ENCODE measurements at places on chromosomes 16 and 17.

DNA sequence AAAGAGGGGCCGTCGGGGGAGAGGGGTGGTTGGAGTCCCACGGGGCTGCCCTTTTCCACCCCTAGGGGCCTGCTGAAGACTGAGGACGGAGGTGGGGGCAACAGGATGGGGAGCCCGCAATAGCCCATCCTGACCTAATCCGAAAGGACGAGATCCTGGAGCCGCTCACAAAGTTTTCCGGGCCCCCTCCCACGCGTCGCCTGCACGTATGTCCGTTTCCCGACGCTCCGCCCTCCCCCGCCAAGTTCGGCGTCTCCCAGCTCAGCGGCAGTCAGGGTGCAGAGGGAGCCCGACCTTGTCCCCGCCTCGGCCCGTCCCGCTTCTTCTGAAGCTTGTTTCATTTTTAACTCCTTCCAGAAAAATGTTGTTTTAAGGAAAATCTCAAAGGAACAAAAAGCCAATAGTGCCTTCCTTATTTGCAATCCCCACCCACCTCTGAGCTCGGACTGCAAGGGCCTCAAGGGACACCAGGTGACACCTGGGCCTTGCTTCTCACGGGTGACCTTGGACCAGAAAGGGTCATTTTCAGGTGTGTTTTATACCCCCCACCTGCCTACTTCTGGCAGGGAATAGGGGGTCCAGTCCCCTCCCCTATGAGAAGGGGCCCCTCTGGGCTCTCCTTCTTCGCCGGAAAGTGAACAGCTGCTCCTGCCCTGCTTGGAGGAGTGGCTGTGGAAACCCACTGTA, 3.4 kb upstream of the ZNF423 start:
- DNase-seq = no peak

DNA sequence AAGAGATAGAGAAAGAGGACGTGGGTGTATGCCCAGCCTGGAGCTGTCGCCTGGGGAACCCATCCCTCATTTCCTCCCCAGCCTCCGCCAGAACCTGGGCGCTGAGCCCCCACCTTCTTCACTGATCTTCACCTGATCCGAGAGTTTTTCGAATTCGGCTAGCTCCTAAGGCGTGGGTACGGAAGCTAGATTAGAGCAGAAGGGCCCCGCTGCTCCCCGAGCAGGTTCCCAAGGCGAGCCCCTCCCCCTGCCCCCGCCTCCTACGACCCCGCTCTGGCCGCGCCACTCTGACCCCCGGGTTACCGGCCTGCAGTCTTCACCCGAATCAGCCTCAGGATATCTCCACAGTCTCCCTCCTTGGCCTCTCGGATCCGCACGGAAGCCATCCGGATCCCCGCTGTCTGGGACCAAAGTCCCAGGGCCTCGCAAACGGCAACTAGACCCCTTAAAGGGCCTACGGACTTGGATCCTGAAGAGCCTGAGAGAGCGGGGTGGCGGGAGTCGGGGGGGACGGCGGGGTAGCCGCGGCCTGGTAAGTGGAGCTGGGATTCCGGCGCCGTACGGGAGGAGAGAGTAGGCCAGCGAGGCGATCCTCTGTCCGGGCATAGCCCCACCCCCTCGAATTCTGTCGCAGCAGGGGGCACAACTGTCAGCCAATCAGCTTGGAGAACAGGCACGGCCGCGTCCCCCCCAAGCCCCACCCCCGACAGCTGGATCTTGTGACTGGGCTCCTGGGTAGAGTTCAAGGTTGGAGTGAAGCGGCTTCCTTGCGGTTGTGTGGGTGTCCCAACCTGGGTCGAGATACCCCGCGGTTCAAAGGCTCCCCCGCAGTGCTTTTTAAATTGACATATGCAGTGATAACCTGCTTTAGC, at the start of gene SAT2:
Gene SAT2 (minus strand): TSS at position 572 of the 872 bp plus-strand sequence. CDS start 186 bp downstream, at position 386.
- DNase-seq = peak; percentile 92

DNA sequence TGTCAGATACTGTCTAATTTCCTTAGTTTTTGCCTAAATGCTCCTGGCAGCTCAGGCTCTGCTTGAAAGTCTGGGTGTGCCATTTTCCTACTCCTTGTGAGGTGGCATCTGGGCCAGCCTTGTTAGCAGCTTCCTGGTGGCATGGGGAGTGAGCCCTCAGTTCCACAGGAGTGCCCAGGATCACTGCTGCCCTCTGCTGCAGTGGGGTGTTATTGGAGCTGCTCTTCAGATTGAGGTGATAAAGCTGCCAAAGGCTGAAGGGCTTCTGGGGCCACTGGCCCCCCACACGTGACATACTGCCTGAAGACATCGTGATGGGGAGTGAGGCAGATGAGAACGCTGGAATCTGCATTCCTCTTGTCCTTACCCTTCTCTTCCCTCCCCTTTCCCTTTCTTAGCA, 27.4 kb downstream of the CEP95 start:
- no peak for DNase-seq

- DNase-seq = no peak
Observed at GRCh38 chr16:86708431-86708830, 130.1 kb downstream of the FOXL1 start.

DNA sequence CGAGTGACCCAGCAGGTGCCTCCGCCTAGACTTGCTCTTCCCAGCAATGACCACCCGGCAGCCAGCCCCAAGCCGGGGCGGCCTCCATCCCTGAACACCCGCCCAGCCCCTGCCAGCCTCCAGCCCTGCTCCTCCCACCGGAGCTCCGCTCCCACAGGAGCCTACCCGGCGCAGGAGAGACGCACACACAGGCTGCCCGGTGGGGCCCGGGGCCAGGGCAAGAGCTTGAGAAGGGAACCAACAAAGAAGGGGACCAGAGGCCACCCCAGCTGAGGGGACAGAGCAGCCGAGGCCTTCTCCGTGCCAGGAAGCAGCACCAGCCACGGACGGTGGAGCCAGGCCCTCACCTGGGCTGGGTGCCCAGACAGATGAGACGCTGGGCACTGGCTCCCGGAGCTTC, 13.8 kb downstream of the PKD1 start:
- no peak for DNase-seq

DNA sequence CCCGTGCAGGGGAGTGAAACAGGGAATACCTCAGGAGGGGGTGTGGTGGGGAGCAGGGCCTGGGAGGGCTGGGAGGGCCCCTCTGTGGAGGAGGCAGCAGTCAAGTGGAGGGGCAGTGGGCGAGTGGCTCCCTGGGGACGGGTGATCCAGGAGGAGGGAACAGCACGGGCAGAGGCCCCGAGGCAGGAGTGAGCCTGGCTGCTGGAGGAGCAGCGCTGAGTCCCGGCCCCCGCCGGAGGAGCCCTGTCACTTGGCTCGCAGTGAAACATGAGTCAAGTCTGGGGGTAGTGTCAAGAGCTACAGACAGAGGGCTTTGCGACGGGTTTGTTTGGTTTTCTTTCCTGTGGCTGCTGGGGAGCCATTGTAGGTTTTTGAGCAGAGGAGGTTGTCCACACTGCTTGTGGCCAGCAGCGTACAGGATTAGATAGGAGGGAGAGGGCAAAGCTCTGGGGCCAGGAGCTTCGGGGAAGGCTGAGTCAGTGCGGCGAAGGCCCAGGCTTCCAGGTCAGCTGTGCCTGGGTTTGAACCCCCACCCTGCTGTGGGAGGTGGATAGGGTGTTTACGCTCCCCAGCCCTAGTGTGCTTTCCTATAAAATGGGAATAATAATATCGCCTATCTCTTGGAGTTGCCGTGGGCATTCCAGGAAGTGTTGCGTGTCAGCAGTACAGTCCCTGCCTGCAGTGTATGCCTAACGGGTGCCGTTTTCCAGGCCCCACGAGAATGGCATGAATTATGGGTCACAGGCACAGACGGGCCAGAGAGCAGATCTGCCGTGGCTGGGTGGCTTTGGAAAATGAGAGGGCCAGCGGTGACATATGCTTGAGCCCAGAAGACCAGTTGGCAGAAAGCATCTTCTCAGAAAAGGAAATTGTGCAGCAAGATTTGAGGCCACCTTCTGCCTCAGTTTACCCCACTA, 115.9 kb upstream of the CIBAR2 start:
- peak; percentile 68 for DNase-seq

GRCh38 chr16:73216932-73217331, 169.0 kb upstream of the ZFHX3 start:
- DNase-seq = no peak

GRCh38 chr17:60135951-60136666, 13.7 kb upstream of the CA4 start:
- DNase-seq = peak; percentile 54

GRCh38 chr16:89020068-89020924, 43.3 kb upstream of the CBFA2T3 start:
- no peak for DNase-seq

GRCh38 chr17:47684535-47685193, 9.3 kb upstream of the TBKBP1 start:
- no peak for DNase-seq

GRCh38 chr17:42669977-42670788, 6.6 kb downstream of the PLEKHH3 start:
- no peak for DNase-seq

DNA sequence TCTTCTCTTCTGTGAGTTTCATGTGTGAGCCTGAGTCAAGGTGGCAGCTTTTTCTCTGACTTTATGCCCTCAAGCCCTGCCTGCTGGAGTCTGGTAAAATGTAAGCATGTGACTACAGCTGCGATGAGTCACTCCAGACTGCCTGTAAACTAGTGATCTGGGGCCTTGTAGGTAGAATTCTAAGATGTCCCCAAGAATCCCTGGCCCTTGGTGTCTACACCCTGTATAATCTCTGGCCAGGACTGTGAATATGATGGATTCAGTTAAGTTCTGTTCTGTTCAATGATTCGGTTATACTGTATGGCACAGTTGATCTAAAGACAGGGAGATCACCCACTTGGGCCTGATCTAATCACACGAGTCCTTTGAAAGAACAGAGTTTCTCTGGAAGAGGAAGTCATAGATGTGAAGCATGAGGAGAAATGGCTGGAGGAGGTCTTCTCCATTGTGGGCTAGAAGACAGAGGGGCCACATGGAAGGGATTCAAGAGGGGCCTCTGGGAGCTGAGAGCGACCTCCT, 29.8 kb downstream of the PRSS54 start:
- DNase-seq = no peak

GRCh38 chr17:6035801-6036394, 34.3 kb upstream of the WSCD1 start:
- no peak for DNase-seq

DNA sequence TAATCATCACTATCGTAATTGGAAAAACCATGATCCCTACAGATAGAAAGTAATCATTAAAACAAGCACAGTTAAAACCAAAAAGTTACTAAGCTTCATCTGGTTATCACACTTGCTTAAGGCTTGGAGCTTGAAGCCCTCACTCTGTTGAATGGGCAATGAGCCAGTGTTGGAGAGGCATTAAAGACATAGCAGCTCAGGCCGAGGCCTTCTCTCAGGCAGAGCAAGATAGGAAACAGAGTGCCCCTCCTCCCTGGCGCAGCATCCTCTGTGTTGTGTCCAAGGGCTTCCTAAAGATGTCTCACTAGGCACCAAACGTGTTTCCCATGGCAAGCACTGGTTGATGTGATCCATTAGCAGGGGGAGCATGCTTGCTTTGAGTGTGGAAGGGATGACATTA, 34.9 kb upstream of the LGALS9 start:
- DNase-seq = no peak

DNA sequence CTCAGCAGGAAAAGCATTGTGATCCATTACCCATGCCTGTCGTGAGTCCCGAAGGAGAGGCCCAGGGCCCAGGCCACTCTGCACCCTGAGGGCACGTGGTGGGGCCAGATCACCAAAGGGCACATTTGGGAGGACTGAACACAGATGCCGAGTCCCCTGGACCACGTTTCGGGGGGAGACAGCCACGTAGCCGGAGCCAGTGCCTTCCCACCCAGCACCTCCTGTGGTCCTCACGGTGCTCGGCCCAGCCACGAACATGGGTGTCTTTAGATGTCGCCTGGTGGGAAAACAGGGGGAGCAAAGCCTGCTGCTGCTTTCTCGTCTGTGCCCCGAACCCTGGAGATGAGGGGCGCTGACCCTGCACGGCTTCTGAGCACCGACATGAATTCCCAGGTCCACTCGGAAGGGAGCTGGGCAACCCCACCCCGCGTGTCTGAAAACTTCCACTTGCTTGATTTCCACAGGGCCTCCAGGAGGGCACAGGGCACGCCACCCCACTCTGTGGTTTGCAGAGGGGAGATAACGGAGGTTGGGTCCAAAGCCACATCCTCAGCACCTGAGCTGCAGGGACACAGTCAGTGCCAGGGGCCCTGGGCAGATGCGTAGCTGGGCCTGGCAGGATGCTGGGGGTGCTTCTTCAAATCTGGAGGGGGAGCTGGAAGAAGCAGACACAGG, 14.4 kb downstream of the CBFA2T3 start:
- DNase-seq = no peak

DNA sequence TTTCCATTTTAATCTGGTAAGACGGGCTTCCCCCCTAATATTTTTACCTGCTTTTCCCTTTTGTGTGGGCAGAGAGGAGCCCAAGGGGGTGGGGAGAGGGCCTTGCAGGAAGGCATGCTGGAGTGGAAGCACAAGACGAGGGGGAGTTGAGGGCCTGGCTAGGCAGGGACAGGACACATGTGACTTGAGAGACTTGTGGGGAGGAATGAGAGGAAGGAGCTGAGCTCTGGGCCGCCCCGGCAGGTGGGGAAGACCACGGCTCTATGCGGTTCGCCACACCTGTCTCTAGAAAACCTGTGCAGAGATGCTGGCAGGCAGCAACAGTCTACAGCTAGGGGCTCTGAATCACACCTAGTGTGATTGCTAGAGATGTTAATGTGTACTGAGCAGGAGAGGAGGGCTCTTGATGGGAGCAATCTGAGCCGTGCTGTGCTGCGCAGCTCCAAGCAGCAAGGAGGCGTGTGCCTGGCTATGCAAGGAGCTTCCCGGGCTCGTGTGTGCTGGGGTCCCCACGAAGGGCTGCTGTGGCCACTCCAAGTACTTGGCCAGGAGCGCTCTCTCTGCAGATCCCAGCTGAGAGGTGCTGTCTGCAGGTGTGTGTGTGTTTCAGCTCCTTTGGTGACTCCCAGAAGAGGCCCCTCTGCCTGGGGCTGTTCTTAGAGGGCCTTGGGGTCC, 50.2 kb downstream of the PDPK1 start:
- no peak for DNase-seq

DNA sequence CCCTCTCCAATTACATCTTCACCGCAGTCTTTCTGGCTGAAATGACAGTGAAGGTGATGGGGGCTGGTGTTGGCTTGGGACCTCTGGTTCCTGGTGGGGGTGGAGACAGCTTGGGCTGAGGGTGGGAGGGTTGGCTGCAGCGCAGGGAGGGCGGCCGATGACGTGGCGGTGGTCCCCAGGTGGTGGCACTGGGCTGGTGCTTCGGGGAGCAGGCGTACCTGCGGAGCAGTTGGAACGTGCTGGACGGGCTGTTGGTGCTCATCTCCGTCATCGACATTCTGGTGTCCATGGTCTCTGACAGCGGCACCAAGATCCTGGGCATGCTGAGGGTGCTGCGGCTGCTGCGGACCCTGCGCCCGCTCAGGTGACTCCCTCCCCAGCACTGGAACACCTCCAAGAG, 31.8 kb upstream of the ABCC3 start:
- no peak for DNase-seq

- DNase-seq = no peak
Observed at GRCh38 chr17:71004413-71004812, 835.1 kb downstream of the KCNJ2 start.

DNA sequence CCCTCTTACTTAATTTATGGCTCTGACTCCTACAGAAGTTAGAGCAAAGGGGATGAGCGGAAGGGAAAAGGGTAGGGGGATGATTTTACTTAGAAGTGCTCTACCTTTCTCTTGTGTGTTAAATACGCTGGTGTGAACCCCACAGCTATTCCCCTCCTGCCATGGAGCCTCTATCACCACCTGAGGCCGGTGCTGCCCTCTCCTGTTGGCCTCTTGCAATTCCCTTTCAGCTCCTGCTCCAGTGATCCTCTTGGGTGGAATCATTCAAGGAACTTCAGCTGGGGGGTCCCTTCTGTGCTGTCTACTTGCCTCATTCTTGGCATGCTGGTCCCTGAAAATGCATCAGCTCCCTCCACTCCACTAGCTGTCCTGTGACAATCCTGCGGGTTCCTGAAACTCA, 41.8 kb upstream of the CDH8 start:
- DNase-seq = peak; percentile 23
